GM12864 (cell line): ENCODE measurements at places on chromosomes 12 and 14.

GRCh38 chr12:110010853-110011723 lies 11.9 kb downstream of the ANKRD13A start:
- DNase-seq: no peak

DNA sequence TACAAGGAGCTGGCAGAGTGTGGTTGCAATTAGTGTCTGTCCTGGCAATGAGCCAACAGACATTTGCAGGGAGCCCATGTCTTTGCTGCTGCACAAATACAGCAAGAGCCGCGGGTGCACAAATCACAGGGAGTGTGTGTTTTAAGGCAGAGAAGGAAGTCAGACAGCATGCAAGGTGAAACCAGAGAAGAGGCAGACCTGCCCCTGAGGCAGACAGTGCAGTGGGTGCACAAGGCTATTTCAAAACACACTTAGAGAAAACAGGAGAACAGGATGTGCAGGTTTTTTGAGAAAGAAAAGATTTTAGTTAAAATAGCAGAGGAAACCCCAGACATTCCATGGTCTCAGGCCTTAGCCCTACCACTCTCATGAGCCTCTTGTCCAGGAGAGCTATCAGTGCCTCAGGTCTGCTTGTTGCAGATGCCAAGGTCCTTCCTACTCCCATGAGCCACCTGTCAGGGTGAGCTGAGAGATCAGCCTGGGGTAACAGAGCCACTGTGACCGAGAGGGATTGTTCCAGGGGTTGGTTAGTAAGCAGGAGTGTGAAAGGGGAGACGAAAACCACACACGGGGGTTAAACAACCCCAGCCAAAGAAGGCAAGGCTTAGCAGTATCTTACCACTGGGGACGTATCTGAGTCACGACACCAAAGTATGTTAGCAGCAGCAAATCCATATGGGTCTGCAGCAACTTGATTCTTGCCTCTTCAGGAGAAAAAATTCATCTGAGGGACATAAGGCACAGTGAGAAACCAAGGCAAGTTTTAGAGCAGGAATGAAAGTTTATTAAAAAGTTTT lies 78.1 kb downstream of the C14orf132 start:
- DNase-seq: no peak

DNA sequence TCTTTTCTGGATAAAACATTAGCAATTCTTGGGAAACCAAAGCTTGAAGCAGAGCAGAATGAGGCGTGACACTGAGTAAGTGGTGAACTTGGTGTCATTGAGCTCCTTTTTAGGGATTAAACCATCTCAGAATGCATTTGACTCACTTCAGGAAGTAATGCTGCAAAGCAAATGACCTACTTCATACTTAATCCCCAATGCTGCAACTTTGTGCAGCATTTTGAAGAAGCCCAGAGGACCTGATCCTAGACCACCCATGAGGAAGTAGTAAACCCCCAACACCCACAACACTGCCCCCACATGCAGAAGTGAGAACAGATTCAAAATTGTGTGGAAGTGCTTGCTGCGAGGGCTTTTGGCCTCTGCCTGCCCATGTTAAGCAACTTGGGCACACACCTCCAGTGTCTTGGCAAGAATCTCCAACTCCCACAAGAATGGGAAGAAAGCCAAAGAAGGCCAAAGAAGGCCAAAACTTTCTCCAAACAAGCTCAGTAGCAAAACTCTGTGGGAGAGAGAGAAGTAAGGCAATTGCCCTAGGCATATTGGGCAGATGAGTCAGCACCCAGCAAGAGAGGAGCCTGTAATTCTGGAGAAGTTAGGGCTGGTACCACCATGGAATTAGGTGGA lies 69.2 kb upstream of the ETV6 start:
- peak; percentile 63 for DNase-seq

GRCh38 chr12:122974892-122975789 lies at the start of gene OGFOD2:
Gene OGFOD2, plus strand, starts transcription at chr12:122975244. Its CDS starts 8 bp downstream, at chr12:122975252.
- peak; percentile 85 for DNase-seq

- DNase-seq: no peak
Observed at GRCh38 chr14:51533160-51533559, 118.5 kb upstream of the FRMD6 start.

- no peak for DNase-seq
Observed at GRCh38 chr12:115693970-115694369, 583.5 kb downstream of the MED13L start.

DNA sequence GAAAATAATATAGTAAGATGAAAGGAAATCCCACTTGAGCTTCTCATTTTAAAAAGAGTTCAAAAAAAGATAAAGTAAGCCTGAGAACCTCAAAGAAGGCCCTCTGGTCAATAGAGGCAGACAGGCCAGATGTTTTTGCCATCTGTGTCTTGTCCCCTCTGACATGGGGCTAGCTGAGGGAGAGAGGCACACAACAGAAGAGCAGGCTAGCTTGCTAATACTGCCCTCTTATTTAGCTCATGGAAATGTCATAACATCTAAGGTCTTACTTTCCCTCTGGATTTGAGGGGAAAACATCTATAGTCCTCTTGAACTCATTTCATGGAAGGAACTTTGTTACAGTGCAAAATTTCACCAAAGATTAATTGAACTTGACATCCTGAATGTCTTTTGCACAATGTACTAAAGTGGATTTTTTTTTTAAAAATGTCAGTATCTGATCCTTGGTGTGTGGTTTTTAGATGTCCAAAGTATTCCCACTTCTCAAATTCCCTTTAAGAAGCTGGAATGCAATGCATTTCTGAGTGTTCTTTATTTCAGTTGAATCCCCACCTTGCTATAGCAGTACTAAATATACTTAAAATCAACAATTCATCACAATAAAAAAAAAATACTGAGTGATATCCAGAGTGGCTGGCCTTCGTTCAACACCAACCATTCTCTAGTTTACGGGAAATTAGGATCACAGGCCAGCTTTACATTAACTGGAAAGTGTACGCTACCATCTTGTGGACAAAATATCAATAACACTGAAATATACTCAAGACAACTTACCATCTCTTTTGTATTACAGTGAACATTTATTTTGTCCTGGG lies 176.7 kb downstream of the PAH start:
- no peak for DNase-seq

DNA sequence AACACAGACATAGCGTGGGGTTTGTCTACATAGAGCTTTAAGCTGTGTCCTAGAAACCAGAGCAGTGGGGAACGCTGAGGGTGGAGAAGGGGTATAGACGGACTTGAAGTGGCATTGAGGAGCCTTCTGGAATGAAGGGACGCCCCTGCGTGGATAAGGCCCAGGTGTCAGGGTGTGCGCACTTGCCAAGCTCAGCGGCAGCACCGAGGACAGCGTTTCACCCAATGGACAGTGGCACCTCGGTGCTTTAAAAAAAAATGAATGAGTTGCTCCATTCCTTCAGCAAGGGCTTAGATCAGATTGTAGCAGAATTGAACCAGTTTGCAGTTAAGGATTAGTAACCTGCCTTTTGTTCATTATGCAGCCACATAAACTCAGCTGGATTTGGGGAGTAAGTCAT lies 33.6 kb upstream of the MMP17 start:
- DNase-seq: no peak

DNA sequence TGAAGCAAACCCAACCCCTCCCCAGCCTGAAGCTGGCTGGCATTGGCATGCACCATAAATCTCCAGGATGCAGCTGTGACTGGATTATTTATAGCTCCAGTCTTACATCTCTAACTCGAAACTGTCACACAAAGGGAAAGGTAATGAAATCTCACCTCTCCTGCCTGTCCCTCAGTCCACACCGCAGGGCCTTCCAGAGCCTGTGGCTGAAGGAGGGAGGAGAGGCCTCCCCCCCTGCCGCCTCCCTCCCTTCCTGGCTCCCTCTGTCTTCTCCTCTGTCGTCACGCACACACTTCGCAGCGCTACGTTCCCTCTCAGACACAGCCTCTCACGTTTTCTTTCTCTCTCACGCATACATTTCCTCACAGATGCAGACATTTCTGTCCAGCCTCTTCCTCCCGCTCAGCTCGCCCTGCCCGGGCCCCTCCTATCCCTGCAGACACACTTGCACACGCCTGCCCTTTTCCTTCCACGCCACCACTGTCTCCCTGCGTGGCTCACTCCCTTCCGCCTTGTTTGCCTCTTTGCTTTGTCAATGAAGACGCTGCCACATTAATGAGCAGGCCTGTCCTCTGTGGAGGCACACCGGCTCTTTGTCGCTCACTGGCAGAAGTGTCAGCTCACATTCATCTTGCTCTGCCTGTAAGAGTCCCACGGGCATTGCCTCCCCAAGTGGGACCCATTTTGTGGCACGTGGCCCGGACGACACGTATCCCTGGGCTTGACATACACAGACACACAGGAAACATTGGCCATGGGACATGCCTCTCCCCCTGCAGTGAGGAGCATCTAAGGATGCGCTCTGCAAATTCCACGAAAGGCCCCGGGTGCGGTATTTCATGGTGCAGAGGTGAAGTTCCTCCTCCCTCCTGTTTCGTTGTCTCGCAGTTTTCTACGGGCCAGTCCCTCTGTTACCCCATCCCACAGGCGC lies 27.9 kb downstream of the IRF2BPL start:
- no peak for DNase-seq

DNA sequence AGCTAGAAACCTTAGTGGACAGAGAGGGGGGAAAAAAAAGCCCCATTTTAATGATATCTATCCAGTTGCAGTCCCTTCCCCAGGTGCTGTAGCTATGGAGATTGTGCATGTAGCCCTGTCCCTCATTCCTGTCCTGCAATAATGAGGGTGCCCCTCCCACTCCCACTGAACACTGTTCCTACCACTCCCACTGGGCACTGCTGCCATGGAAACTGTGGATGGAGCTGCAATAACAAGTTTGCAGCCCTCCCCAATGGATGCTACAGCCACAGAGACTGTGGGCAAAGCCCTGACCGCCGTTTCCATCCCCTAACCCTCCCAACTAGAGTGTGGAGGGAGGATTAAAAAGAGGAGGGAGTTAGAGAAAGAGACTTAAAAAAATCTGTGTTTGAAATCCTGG lies 238.3 kb downstream of the FUT8 start:
- DNase-seq: no peak

DNA sequence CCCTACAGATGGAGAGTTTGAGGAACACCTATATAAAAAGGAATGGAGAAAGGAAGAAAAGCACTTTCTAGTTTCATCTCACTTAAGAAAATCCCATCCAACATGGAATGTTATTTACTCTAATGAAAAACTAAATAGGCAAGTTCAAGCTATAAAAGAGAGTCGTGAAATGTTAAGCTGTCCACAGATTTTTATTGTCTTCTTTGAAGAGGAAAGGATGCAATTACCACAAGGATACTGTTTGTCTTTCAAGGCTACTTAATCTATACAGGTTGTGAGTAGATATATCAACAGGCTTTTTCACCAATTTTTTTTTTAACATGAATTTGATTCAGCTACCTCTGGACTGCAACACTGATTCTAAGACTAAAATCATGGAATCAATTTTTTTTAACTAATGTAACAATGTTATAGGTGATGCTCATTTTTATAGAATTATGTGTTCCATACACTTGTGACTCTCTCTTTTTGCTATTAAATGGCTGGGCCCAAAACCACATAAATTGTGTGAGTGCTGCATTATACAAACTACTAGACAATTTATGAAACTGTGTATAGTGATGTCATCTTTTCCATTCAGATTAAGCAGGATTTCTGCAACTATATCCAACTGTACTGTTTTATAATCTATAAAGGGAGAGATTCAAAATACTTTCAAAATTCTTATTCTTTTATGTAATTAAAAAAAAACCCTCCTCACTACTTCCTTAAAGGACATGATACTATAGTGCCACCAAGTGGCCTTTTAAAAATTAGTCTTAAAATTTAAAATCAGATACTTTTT lies 26.8 kb upstream of the BMAL2 start:
- no peak for DNase-seq

GRCh38 chr14:67952786-67953185 lies 133.2 kb downstream of the RAD51B start:
- DNase-seq: no peak

DNA sequence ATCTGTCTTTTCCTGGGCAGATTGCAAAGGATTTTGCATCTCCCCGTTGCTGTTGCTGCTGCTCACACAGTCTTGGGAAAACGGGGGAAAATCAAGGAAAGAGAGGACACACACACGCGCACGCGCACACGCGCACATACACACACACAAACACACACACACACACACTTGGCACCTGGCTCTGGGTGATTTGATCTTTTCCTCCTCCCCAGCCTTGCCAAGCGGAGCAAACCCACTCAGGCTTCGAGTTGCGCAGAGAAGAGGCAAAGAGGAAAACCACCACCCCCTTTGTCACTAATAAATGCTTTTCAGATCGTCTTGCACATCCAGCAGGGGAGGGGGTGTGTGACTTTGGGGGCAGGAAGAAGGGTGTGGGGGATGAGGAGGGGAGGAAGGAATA lies 965 bp upstream of the NOS1 start:
- no peak for DNase-seq

GRCh38 chr12:117026343-117026742 lies 72.9 kb downstream of the TESC start:
- DNase-seq: no peak

DNA sequence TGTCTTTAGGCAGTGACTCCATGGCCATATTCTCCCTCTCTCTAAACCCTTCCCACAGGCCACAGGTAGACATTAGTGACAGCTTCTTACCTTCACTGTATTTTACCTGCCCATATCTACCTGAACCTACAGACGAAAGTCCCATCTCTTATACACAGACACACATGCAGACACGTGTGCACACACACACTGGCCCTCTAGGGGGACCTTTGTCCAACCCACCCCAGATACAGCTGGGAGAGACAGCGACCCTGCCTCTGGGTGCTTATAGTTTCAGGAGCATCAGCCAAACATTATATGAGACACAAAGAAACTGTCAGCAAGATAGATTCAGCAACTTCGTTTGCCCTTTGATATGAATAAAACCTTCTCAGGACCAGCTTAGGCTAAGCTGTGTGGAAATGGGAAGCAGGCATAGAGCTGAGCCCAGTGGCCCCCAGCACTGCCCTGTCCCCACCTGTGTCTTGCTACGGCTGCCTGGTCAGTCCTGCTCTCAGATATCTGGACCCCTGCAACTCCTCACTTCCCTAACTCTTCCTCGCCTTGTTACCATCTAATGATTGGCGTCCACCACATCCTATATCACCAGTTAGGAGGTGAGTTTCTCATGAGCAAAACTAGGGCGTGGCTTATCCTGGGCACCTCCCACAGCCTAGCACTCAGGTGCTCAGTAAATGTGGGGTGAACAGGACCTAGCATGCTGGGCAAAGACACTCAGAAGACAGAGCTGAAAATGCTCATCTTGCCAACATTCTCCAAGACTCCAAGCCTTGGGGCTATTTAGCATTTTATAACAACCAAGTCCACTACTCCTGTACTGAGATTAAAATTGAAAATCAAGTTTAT lies 12.0 kb upstream of the CD9 start:
- DNase-seq: no peak

DNA sequence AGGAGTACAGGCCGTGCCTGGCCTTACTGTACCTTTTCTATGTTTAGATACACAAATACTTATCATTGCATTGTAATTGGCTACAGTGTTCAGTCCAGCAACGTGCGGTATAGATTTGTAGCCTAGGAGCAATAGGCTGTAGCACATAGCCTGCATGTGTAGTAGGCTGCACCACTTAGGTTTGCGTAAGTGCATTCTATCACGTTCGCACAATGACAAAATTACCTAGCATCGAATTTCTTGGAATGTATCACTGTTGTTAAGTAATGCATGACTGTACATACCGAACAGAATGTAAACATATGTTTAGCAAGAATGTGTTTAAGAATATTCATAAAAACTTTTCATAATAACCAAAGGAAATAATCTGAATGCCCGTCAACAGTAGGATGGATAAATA lies 31.9 kb downstream of the VRTN start:
- no peak for DNase-seq
